ENCODE measurements at places on chromosomes 5 and 9. TPM values are rescaled to one million over a fixed set of nuclear protein-coding genes. Genes with fewer than 3 reads are reported as not detected.

SOHLH1 gene
- total RNA-seq = not detected

TAL2 gene
- not detected for total RNA-seq

DMRT3 gene
- total RNA-seq = 1.8 TPM

C6 gene
- 8.5 TPM for total RNA-seq

NUTM2F gene
- not detected for total RNA-seq

NME5 gene
- total RNA-seq = 2.5 TPM
